Activated CD4-positive, alpha-beta T cell treated with anti-CD3 and anti-CD28 coated beads for 36 hours (primary cell): ENCODE measurements at places on chromosomes 1 and 21. TPM values are rescaled to one million over a fixed set of nuclear protein-coding genes. Genes with fewer than 3 reads are reported as not detected.

EXTL1 gene
- not detected for total RNA-seq

C4BPA gene
- not detected for total RNA-seq

GIPC2 gene
- 0.05 TPM for total RNA-seq

SPATA21 gene
- total RNA-seq, result not detected

ZYG11A gene
- 0.11 TPM for total RNA-seq

FALEC gene
- total RNA-seq, result 0.34 TPM

S100A9 gene
- total RNA-seq, result not detected

FAM163A gene
- not detected for total RNA-seq

LYPD8 gene
- total RNA-seq, result not detected

PLCH2 gene
- total RNA-seq, result 6.3 TPM

CYP4X1 gene
- total RNA-seq, result not detected

CD53 gene
- total RNA-seq, result 244 TPM

TRIM58 gene
- 0.16 TPM for total RNA-seq

CD1E gene
- not detected for total RNA-seq

SLC30A2 gene
- not detected for total RNA-seq

F13B gene
- total RNA-seq, result not detected

SOX13 gene
- total RNA-seq, result 0.73 TPM

CADM3 gene
- not detected for total RNA-seq

WDTC1 gene
- 19.3 TPM for total RNA-seq

CAMK1G gene
- total RNA-seq, result 0.23 TPM

LCE2B gene
- not detected for total RNA-seq

MROH9 gene
- not detected for total RNA-seq

TSACC gene
- 0.25 TPM for total RNA-seq

CLCA1 gene
- total RNA-seq, result not detected

POLR3C gene
- 42.6 TPM for total RNA-seq

OR2L8 gene
- not detected for total RNA-seq

TMEM50A gene
- total RNA-seq, result 120 TPM

TMEM125 gene
- total RNA-seq, result not detected

FCGR2B gene
- total RNA-seq, result not detected

DISP3 gene
- 0.55 TPM for total RNA-seq

ERICH3 gene
- not detected for total RNA-seq

NCAM2 gene
- not detected for total RNA-seq

LCE1D gene
- not detected for total RNA-seq

SLAMF7 gene
- total RNA-seq, result 40.3 TPM

GLMN gene
- total RNA-seq, result 10.8 TPM

MPZ gene
- 4.6 TPM for total RNA-seq

FAM177B gene
- total RNA-seq, result not detected

ZNF593OS gene
- total RNA-seq, result not detected

IL20 gene
- total RNA-seq, result not detected

ANGPTL1 gene
- total RNA-seq, result not detected

SPOCD1 gene
- 0.79 TPM for total RNA-seq
